CD4-positive, alpha-beta T cell treated with Interleukin-6 for 4 hours (primary cell): ENCODE measurements at places on chromosomes 3 and 15.

- DNase-seq = no peak
These were observed 6.9 kb upstream of the RFX7 start for GRCh38 chr15:56250626-56251025.

DNA sequence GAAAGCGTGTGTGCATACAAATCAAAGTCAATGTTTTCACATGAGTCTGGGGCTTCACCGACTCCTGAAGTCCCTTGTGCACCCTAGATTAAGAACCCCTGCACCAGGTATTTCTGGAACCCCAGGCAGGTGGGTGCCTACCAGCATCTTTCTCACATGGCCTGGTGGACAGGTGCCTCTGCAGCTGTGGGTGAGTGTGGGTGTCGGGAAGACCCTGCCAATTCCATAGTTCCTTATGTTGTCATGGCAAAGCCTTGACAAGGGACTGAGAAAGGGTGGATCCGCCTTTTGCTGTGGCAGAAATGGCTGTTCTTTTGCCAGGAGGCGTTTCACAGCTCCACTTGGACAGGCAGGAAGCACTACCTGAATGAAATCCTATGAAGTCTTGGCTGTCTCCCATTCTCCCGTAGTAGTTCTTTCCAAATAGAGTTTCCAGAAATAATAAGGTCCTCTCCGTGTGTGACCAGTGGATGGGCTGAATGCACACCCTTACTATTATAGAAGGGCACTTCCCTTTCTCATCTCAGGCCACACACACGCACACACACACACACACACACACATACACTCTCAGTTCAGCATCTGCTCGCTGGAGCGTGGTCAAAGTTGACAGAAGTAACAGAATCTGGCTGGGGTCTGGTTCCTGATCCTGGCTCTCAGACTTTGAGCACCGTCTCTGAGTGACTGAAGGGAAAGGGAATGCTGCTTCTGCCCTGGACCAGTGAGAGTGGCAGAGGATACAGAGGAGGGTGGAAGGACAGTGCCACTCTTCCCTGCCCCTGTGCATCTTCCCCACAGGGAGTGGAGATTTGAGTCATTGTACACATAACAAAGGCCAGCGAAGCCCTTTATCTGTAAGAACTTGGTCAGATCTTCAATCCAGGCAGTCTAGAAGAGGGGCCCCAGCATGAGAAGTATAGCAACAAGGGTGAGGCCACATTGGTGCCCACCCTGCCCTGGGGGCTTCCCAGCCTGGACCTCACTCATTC lies 38.7 kb downstream of the PDIA5 start:
- DNase-seq = no peak

DNA sequence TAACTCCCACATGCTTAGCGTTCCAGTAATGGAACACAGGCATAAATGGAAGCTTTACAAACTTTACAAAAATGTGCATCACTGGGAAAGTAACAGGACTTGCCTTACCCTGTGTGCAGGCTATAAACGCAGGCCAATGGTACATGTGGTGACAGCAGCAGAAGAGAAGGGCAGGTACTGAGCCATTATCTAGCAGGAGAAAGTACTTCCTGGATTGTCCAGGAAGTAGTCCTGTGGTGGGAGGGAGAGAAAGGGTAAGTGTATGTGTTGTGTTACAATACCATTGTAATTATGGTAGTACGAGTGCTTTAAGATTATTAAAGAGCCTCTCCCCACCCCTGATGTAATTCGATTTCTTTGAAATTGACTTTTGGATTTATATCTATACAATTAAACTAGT lies 5.3 kb downstream of the ATP1B3 start:
- no peak for DNase-seq

GRCh38 chr3:189041482-189042090 lies 130.2 kb upstream of the TPRG1 start:
- peak; percentile 82 for DNase-seq

GRCh38 chr3:104746056-104746455 lies 620.7 kb upstream of the ALCAM start:
- no peak for DNase-seq

- peak; percentile 79 for DNase-seq
These were observed 267.0 kb downstream of the PLCL2 start for GRCh38 chr3:17151598-17152373.

DNA sequence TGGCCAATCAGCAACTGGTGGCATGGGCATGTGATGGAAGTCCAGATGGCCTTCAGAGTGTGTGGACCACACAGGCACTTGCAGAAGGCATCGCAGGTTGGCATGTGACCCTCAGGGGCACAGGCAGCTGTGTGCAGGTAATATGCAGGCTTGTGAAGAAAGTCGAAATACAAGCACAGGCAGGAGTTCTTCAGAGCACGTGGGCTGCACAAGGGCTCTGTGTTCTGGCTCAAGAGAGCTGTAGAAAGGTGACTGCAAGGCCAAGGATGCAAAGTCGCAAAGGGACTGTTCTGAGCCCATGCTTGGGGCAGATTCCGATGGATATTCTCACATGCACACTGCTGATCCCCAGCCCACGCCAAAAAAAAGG lies 8.3 kb downstream of the LRRC2 start:
- no peak for DNase-seq

DNA sequence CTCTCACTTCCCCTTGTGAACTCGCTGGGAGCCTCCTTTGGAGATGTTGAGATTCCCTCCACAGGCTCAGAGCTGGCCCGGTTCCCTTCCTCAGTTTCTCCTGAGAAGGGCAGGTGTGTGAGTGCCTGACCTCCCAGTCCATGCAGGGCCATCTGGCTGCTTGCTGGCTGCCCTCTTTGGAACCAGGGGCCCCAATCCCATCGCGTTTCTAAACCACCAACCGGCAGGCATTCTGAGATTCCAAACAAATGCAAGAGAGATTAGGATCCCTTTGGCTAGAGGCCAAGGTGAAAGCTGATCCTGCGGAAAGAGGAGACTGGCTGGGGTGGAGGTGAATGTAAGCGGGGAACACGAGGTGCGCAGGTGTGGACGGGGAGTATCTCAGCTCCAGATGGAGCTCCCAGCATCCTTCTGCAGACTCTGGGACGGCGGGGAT lies 2.9 kb upstream of the PRRT3 start:
- no peak for DNase-seq

DNA sequence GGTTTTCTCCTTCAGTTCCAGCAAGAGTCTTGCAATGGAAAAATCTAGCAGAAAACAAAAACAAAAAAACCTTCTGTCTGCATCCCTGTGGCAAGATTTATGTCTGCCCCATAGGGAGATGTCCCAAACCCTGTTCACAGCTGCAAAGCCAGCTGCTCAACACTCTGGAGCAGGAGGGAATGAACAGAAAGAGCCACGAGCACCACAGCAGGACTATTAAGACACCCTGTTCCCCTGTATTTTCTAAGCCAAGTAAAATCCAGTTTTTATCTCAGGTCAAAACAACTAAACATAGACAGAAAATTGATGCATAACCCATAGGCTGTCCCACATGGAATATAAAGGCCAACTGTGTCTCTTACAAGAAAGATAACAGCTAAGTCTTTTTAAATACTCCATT lies 357.9 kb downstream of the LSAMP start:
- DNase-seq = no peak

- DNase-seq = no peak
These were observed 33.1 kb upstream of the CCDC50 start for GRCh38 chr3:191296041-191296541.

GRCh38 chr3:137032465-137033120 lies 74.8 kb downstream of the IL20RB start:
- DNase-seq = peak; percentile 76

DNA sequence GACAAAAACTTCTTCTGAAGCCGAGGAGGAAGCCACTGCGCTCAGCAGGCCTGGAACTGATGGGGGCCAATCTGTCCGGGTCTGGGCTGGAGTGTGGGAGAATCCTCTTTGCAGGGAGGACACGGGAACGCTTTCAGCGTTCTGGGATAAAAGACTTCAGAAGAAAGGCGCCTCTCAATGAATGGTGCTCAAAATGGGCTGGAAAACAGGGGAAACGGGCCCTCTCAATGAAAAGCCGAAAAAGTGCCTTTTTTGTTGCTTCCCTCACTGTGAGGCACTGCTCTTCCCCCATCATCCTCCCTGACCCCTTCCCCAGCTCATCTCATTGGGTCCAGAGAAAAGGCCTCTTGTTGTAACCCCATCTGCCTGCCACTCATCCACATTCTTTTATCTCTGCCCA lies 119.5 kb upstream of the LRIG1 start:
- no peak for DNase-seq

- DNase-seq = no peak
These were observed 9.5 kb downstream of the CFAP44 start for GRCh38 chr3:113431811-113432210.

DNA sequence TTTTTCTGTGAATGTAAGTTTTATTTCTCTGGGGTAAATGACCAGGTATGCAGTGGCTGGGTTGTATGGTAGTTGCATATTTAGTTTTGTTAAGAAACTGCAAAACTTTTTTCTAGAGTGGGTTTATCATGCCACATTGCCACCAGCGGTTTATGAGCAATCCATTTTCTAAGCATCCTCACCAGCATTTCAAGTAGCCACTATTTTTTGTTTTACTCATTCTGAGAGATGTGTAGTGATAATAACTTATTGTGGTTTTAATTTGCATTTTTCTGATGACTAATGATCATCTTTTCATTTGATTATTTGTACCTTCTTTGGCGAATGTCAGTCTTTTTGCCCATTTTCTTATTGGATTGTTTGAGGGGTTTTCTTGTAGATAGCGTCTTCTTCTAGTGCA lies 56.2 kb downstream of the SPRED1 start:
- DNase-seq = no peak

- DNase-seq = no peak
These were observed 124.4 kb upstream of the FOXB1 start for GRCh38 chr15:59879506-59880265.

GRCh38 chr15:66498501-66499386 lies 1.2 kb upstream of the SNAPC5 start:
- no peak for DNase-seq

DNA sequence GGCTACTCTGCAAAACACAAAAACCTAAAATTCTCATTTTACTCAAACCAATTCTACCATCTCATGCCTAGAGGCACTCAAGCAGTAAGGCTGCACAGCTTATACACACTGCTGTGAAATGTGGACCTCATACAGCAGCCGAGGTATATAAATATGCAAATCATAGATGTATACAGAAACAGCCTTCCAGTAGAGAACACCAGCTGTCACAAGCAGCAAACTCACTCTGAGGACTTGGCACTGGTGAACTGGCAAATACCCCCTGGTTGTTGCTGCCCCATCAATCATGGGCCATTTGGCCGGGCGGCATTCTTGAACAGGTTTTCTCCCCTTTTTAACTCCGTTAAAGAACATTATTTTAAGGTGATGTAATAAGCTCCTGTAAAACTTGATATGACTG lies 378.0 kb downstream of the LSAMP start:
- no peak for DNase-seq

DNA sequence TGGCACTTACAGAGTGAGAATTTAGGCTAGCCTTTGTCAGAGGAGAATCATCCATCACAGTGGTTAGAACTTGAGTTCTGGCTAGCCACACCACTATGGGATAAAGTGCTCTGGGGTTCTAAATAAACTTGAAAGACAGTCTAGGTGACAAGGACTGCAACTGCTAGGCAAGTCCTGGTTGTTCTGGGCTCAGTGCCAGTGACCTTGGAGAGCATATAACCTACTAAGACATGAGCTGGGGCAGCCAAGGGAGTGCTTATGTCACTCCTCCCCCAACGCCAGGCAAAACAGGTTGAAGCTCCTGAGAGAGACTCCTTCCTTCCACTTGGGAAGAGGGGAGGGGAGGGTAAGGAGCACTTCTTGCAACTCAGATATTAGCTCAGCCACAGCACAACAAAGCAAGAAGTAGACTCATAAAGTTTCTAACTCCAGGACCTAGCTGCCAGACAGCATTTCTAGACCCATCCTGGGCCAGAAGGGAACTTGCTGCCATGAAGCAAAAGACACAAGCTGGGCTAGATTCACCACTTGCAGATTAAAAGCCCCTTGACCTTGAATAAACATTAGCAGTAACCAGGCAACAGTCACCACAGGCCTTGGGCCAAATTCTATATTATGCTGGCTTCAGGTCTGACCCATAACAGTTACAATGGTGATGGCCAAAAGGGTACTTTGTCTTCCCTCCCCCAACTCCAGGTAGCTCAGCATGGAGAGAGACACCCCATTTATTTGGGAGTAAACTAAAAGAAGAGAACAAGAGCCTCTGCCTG lies 963.7 kb downstream of the PLOD2 start:
- DNase-seq = no peak

GRCh38 chr3:129614435-129614834 lies 8.0 kb upstream of the PLXND1 start:
- DNase-seq = no peak
